Stimulated activated CD4-positive, alpha-beta T cell treated with anti-CD3 and anti-CD28 coated beads, TNF-alpha, amount 100 ng/mL, for 1 hour (primary cell): ENCODE measurements at places on chromosomes 5 and 9.

- DNase-seq: no peak
These were observed 35.6 kb upstream of the TRIO start for GRCh38 chr5:14107536-14107935.

DNA sequence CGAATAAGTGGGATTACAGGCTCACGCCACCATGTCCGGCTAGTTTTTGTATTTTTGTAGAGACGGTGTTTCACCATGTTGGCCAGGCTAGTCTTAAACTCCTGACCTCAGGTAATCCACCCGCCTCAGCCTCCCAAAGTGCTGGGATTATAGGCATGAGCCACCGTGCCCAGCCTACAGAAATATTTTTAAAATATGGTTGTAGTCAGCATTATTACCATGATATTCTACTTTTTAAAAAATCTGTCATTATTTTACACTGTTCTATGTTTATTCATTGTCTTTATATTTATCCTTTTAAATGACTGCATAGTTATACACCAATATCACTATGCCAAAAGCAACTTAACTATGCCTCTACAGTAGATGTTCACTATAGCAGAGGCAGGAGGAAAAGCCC, 41.6 kb upstream of the SLC30A5 start:
- no peak for DNase-seq

DNA sequence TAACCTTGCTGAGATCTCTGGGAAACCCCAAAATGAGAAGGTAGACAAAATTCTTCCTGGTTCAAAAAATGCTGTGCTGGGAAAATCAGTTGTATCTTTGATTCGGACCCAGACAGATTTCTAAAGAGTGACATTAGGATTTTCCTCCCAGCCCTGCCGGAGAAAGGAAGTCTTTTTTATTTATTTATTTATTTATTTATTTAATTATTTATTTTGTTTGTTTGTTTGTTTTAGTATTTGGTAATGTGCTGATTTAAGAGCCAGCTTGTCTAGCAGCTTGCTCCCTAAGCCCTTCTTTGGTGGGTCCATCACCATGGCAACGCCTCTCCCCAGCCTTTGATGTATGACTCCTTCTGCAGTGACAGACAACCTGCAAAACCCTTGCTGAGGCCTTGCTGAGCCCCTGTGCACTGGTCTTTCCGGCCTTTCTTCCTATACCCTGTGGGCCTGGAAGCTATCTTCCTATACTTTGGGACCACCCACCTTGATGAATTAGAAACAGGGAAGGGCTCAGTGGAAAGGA, 60.6 kb upstream of the AFAP1L1 start:
- DNase-seq: no peak

- DNase-seq: no peak
These were observed 247.5 kb downstream of the GABRB2 start for GRCh38 chr5:161299053-161299452.

GRCh38 chr9:95477885-95478284, 38.9 kb downstream of the PTCH1 start:
- no peak for DNase-seq

- no peak for DNase-seq
These were observed 16.3 kb upstream of the DPM2 start for GRCh38 chr9:127953768-127954505.

GRCh38 chr9:36828611-36829013, 205.5 kb downstream of the PAX5 start:
- no peak for DNase-seq

DNA sequence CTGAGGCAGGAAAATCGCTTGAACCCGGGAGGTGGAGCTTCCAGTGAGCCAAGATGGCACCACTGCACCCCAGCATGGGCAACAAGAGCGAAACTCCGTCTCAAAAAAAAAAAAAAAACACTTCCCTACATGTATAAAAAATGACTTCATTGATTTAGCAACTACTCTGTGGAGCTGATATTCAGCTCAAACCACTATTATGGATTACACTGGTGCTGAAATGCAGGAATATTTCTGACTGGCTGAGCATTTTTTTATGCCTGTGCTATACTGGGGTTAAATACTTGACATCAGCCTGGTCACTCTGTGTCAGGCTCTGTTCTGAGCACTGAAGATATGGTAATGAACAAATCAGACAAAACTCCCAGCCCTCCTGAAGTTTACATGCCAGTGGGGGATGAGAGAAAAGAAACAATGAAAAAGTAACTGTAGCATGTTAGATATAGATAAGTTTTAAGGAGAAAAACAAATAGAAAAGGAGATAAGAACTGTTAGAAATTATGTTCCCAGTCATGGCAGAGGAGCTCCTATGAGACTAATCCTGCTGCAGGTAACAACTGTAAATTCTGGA, 22.6 kb upstream of the TTC39B start:
- DNase-seq: no peak

DNA sequence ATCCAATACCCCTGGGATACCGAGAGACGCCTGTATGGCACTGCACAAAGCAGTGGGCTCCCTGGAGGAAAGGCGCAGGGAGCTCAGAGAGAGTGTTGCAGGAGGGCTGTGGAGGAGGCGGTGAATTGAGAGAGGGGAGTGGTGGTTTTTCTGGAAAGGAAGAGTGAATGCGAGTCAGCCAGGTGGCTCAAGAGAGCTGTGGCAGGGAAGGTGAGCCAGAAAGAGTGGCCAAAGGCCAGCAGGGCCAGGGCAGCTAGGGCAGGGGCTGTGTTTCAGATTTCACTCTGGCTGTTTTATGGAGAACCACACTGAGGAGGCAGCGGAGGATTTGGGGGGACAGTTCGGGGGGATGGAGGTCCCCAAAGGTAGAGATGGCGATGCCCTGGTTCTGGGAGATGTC, 13.0 kb upstream of the DAB2IP start:
- no peak for DNase-seq

DNA sequence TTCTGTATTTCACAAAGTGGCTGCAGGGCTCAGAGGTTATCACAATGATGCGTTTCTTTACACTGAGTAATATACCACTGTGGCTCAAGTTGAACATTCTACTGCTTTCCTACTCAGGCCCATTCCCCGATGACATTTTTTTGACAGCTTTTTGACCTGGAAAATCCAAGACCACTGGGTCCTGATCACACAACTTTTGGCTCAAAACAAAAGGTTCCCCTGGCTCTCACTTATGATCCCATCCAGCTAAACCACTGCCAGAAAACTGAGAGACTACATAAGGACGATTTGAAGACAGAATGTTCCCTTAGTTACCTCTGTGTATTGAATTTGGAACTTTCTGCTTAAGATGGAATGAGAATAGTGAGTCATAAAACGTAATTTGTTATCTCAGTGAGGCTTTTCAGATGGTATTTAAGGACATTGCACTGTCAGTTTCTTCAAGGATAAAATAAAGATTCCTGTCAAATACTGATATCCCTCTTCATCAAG, 78.0 kb upstream of the FBXL7 start:
- no peak for DNase-seq

DNA sequence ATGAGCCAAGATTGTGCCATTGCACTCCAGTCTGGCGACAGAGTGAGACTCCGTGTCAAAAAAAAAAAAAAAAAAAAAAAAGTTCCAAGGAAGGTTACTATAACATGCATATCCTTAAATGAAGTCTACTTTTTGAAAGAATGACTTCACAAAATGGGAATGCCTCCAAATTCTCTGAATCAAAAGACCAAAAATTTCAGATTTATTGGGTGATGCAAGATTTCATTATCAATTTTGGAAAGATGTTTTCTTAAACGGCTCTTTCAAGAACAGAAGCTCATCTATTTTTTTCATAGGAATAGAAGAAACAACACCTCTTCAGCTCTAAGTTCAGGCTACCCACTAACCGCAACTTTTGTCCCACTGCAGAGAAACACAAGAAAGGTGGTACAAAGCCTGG, 69.9 kb downstream of the AUH start:
- no peak for DNase-seq

DNA sequence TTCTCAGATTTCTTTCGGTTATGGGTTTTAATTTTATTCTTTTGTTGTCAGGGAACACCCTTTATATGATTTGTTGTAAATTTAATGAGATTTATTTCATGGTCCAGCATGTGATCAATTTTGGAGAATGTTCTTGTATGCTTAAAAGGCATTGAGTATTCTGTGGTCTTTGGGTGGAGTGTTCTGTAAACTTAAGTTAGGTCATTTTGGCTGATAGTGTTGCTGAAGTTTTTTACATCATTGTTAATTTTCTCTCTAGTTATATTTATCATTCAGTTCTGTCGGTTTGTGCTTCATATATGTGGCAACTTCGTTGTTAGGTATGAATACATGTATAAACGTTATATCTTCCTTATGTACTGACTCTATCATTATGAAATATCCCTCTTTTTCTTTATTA, 55.5 kb downstream of the NIPBL start:
- no peak for DNase-seq

DNA sequence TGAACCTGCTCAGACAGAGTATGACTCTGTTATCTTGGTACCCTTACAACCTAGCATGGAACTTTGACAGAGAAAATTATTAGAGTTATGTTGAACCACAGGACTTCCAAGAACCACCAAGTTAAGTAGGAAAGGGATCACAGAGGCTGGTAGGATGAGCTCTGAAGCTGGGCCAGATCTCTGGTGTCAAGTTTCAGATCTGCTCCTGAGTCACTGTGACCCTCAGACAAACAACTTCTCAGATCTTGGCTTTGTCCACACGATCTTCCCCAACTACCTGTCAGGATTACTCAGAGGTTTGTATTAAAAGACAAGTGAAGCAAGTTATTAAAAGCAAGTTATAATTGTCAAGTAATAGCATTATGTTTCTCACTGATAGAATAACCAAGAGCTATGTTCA, 189.0 kb downstream of the SEC61B start:
- no peak for DNase-seq

- no peak for DNase-seq
These were observed 47.8 kb downstream of the WNK2 start for GRCh38 chr9:93231716-93232115.

DNA sequence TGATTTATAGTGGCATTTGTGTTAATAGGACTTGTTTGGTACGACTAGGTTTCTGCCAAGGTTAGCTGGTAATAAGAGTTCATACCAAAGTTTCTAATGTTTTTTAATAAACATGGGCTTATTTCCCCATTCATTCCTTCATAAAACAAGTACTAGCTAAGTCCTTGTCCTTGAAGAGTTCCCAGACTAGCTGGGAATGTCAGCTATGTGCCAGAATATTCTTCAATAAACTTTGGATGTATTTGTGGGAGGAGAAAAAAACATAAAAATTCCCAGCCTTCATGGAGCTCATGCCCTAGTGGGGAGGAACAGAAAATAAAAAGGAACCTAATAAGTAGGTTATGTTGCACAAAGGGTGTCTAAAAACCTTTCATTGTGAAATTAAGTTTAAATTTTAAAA, 176.9 kb downstream of the DENND1A start:
- DNase-seq: no peak
